ENCODE measurements at places on chromosomes 1 and 21. TPM values are rescaled to one million over a fixed set of nuclear protein-coding genes. Genes with fewer than 3 reads are reported as not detected.

DNA sequence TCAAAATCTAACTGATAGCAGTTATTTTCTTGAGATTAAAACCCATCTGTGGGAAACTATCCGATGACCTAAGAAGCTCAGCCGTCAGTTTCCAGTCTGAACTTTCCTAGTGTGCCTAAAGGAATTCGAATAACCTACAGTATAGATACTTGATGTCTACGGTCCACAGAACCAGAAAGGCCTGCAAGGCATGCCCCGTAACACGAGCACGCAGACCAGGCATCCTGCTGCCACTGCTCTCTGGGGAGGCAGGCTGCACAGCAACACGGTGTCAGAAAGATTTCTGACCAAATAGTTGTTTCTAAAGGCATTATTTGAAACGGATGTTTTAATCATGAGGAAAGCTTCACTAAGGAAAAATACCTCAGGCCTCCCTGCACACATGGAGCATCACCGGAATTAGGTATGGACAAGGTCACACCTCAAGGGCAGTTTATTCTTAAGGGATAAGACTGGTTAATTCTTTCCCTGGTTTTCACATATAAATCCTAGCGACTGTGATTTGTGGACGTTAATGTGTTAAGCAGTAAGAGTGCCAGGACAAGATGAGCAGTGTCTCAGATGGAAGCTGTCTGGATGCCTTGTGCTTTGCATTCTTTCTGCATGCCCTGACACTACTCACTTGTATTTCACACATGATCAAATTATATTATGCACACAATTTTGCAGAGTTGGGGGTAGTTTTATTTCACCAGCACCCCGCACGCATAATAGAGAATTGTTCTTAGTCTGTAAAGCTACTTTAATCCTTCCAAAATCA lies 49.0 kb upstream of the NADK start:
- no peaks in the 10 kb centered on the region for H3K4me1 ChIP-seq
- no peak overlapping the region for H3K4me3 ChIP-seq
- no peaks in the 10 kb centered on the region for H3K36me3 ChIP-seq
- no peaks in the 10 kb centered on the region for H3K27me3 ChIP-seq
- H3K27ac ChIP-seq = no peak overlapping the region

DNA sequence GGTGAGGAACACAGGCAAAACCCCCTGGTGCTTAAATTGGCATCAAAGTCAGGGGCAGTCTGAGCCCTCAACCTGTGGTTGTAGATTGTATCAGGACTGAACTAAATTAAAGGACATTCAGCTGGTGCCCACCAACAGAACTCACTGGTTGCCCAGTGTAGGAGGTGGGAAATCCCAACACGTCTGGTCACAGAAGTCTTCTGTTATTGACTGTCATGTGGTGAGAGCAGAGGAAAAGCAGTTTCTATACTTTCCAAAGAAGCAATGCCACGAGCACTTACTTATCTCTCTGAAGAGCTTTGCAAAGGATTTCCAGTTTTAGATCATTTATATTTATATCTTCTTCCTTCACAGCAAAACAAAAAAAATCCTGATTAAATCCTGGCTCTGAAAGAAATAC lies 15.0 kb upstream of the ACTA1 start:
- peaks cover 5% of the 10 kb centered on the region for H3K36me3 ChIP-seq
- H3K4me3 ChIP-seq = no peak overlapping the region
- no peaks in the 10 kb centered on the region for H3K4me1 ChIP-seq
- H3K27me3 ChIP-seq = no peaks in the 10 kb centered on the region

The OSCP1 gene
- 0.93 TPM for total RNA-seq

The KRTAP20-2 gene
- not detected for total RNA-seq

All from naive thymus-derived CD4-positive, alpha-beta T cell (primary cell).